ENCODE measurements at places on chromosomes 11 and 22.

DNA sequence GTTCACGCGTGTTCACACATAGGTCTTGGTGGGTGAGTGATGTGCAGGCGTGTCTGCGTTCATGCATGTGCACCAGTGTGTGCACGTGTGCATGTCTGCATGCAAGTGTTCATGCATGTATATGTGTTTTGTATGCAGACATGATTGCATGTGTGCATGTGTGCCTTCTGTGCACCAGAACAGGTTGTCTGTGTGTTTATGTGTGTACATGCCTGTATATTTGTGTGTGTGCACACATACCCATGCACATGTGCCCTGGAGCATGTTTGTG lies 4.9 kb downstream of the ZDHHC8 start:
- DNase-seq = no peak

DNA sequence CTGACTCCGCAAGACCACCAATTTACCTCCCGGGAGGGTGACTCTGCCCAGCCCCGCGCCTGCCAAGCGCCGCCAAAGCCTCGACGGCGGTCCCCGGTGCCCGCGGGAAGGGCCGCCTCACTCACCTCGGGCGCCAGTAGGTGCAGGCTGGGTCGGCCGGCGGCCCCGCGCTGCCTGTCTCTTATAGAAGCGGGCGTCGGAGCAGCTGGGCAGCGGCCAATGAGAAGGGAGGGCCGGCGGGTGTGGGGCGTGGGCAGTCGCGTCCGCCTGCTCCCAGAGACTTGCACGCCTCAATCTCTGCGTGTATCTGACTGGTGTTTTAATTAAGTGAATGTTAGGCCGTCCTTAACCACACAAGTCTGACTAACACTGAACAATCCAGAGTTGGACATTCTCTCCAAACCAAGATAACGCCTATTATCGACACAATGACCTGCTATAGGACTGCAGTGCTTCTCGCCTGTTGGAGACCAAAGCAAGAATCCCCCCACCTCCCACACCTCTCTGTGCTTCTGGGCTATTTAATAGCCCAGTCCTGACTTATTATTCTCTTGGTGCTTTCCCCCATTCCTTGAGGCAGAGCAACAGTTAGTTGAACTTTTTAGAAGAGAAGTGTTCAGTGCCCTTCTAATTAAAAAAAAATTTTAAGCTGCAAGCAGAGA lies at the start of gene TPH1:
Gene TPH1, minus strand, starts transcription at position 154 of the 662 bp plus-strand sequence. CDS start 5,507 bp downstream, outside the sequence.
- DNase-seq = no peak

DNA sequence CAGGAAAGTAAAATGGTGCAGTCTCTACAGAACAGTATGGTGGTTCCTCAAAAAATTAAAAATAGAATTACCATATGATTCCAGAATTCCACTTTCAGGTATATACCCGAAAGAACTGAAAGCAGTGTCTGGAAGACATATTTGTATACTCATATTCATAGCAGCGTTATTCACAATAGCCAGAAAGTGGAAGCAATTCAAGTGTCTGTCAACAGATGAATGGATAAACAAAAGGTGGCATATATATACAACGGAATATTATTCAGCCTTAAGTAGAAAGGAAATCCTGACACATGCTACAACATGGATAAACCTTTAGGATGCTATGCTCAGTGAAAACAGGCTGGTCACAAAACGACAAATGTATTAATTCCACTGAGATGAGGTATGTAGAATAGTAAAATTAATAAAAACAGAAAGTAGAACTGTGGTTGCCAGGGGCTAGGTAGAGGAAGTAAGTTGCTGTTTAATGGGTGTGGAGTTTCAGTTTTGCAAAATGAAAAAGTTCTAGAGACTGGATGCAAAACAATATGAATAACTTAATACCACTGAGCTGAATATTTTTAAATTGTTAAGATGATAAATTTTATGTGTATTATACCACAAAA lies 14.5 kb downstream of the SAA1 start:
- no peak for DNase-seq

DNA sequence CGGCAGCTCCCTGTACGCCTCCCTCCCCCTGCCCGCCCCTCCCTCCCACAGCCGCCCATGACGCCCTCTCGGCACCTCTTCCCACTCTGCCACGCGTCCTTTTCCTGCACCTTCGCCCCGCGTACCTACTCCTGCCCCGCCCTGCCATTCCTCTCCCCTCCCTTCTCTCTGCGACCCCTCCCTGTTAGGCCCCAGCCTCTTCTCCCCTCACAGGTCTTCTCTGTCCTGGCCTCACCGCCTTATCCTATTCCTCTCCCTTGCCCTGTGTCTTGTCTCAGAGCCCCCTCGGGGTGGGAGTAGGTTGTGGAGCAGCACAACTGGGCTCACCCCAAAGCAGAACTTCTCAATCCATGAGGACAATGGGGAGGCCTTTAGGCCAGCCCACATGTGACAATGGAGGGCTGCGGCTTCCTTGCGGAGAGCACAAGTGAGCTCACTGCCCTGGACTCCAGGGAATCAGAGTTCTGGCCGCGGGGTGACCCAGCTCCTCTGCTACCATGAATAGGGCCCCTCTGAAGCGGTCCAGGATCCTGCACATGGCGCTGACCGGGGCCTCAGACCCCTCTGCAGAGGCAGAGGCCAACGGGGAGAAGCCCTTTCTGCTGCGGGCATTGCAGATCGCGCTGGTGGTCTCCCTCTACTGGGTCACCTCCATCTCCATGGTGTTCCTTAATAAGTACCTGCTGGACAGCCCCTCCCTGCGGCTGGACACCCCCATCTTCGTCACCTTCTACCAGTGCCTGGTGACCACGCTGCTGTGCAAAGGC lies 539 bp downstream of the SLC35C1 start:
- DNase-seq = no peak
